ENCODE measurements at places on chromosomes 3 and 15.

GRCh38 chr15:61839546-61839945 is 220.7 kb downstream of the VPS13C start:
- DNase-seq: no peak

DNA sequence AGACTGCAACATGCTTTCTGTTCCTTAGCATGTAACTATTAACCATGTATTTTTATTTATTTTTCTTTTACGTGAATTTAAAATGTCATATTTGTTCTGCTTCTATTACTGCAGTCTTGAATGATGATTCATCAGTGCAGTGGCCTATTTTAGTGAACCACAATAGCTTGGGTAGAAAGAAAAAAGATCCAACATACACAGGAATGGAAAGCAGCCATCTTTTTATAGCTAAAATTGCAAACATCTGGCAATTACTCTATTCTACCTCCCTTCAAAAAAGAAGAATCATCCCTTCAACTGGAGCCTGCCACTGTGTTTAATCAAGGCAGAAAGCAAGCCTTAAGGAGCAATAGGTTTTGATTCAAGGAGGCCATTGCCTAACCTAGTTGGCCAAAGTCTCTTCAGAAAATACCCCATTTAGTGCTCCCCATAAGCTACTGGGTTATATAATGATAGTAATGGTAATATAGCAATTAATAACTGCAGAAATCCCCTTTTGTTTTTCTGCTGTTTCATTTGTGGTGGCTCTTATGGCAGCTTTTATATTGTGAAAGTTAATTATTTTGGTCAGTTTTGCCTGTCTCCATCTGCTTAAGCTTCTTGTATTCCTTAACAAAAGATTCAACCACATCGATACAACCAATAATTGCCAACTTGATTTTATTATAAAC is 267.3 kb downstream of the LPP start:
- no peak for DNase-seq

DNA sequence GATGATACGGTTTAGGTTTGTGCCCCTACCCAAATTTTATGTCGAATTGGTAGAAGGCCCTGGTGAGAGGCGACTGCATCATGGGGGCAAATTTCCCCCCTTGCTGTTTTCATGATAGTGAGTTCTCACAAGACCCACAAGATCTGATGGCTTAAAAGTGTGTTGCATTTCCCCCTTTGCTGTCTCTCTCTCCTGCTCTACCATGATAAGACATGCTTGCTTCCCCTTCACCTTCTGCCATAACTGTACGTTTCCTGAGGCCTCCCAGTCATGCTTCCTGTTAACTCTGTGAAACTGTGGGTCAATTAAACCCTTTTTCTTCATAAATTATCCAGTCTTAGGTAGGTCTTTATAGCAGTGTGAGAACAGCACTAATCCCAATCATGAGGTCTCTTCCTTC is 381.2 kb downstream of the RSL24D1 start:
- no peak for DNase-seq

DNA sequence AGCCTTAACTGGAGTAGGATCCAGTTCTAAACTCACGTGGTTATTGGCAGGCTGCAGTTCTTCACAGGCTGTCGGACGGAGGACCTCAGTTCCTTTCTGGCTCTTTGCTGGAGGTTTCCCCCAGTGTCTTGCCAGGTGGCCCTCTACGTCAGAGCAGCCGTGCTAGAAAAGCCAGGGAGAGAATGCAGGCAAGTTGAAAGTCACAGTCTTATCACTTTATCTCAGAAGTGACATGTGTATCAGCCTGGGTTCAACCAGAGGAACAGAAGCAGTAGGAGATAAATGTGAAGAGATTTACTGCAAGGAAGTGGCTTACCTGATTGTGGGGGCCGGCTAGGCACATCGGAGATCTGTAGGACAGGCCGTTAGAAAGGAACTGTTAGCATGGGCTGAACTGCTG is 125.3 kb upstream of the BNIP2 start:
- no peak for DNase-seq

DNA sequence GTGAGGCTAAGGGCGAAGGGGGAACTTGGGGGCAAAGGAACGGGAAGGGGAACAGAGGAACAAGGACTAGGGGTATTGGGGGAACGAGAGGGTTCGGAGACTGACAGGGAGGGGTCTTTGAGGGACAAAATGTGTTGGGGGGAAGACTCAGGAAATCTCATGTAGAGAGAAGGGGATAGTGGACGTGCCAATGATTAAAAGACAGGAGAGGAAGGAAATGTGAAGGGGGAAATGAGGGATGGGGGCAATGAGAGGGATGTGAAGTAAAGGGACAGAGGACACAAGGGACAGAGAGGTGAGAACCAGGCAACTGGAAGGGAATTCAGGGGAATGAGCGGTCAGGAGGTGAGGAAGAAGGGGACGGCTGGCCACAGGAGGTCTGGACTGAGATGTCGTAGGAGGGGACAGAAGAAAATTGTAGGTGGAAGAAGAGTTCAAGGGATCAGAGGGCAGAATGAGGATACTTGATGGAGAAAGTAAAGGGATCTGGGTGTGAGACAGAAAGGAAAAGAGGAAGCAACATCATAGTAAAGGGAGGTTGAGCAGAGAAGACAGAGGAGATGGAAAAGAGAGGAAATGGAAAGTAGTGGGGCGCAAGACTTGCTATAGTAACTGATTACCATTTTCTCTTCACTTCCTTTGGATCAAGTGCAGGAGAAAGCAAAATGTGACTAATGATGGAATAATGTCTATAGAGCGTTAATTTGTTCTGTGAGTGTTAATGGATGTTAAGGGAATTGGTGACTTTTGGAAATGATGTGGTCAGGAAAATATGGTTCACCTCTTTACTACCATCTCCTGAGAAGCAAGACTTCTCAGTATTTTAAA is 749 bp downstream of the RAB8B start:
- no peak for DNase-seq

GRCh38 chr3:39150803-39151631 is 2.4 kb downstream of the CSRNP1 start:
- no peak for DNase-seq

GRCh38 chr3:73485877-73486330 is 138.8 kb downstream of the PDZRN3 start:
- DNase-seq: no peak

- peak; percentile 85 for DNase-seq
Observed at GRCh38 chr3:185362850-185363661, at the start of gene MAP3K13. Gene MAP3K13, plus strand, starts transcription at chr3:185363136. Its CDS starts 65,446 bp downstream, at chr3:185428582.

GRCh38 chr3:116318370-116318769 is 126.9 kb downstream of the LSAMP start:
- no peak for DNase-seq

DNA sequence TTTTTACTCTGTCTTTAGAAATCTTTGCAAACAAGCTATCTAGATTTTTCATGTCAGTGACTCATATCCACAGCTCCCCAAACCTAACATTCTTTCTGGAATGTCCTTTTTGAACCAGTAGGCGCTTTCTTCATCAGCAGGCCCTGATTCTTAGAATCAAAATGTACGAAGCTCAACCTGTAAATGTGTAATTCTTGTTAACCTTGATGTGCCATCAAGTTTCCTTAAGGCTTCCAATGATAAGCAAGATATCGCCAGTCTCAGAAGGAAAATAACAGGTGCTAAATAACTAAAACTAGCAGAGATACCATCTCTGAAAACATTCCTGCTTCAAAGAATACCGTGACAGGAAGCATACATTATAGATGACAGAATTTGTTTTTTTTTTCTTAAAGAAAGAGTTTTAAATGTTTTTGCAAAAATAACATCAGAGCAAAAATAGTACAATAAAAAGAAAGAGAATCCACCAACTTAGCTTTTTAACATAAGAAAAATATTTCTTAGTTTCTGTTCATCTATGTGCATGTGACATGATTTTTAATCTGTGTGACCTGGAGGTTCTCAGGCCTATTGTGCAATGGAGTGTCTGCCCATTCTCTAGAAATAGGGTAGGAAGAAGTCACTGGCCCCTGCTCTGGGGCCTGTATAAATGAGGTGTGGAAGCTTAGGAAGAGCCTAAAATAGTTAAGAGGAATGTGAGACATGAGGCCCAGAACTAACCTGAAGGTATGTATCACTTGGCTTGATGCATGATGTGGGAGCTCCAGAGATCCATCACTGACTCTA is 14.7 kb upstream of the SECISBP2L start:
- no peak for DNase-seq

GRCh38 chr3:141680620-141681389 is 57.3 kb upstream of the RNF7 start:
- no peak for DNase-seq

GRCh38 chr3:8607234-8608040 is 37.2 kb downstream of the SSUH2 start:
- no peak for DNase-seq
